ENCODE measurements at places on chromosomes 13 and 19.

GRCh38 chr19:1551068-1552040 lies 16.8 kb downstream of the MEX3D start:
- DNase-seq = no peak

GRCh38 chr13:101691341-101691860 lies 238.9 kb downstream of the ITGBL1 start:
- DNase-seq = peak; percentile 57

GRCh38 chr13:23741879-23742510 lies 147.2 kb downstream of the MIPEP start:
- DNase-seq = no peak

- no peak for DNase-seq
Observed at GRCh38 chr19:6740589-6741343, 1.3 kb downstream of the TRIP10 start.

DNA sequence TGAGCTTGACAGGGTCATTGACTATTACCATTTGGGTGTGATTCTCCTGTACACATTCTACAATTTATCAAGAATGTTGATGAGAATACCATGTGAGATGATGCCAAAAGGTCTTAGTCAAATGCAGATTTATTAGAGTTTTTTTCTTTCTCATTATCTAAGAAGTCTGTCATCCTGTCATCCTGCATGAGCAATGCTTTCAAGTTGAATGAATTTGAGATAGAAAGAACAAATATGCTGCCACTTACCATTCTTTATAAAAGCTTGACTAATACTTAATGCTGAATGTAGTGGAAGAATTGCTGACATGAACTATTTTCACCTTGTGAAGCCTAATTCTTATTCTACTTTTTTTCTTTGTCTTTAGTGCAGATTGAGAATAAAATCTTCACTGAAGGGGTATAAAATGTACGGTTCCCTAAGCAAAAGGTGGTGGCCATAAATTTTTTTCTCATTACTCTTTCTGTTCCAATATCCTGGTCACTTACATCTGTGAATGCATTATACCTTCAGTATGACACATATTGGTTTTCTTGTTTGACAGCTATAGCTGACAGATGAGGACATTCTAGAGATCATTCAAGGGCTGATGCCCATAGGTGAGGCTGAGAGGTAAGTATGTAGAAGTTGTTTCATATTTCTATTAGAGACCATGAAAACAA lies 1434.7 kb downstream of the SLITRK1 start:
- DNase-seq = no peak

DNA sequence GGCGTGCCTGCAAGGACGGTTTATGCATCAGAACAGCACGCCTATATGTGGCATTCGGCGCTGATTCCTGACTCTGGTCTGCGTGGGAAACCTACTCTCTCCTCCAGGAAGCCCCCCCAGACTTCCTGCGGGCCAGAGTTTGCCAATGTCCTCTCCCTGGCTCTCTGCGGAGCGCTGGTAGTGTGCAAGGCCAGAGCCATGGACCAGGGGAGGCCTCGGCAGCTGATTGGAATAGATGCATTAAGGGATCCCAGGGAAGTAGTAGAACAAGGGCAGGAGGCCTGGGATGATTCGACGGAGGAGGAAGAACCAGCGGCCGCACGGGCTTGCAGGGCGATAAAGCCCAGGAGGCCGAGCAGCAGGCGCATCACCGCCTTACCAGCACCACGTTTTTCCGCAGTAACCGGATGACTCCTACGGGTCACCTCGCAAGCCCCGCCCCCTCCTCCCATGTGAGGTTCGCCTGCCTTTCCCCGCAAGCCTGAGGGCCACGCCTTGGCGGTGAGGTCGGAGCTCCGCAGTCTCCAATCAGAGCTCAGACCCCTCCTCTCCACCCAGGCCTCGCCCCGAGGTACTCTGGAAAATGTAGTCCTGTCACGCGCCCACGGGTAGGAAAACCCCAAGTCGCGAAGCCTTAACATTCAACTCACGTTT lies 5.0 kb downstream of the CLEC11A start:
- no peak for DNase-seq

DNA sequence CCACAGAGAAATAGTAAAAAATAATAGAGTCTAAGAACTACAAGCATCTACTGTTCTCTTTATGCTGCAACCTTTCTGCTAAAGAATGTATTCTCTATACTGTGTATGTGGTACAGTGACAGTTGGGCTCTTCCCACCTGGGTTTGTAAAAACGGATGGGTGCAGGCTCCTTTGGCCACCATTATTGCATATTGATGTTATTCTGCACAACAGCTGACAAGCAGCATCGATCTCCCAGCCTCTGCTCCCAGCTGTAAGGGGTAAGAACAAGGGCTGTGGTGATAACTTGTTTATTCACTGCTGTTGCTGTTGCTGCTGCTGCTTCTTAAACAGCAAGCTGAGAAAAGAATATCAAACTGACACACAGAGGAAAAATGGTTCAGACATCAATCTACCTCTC lies 56.1 kb downstream of the KCNRG start:
- no peak for DNase-seq

- DNase-seq = no peak
Observed at GRCh38 chr19:15418231-15418578, 583 bp downstream of the AKAP8L start.

DNA sequence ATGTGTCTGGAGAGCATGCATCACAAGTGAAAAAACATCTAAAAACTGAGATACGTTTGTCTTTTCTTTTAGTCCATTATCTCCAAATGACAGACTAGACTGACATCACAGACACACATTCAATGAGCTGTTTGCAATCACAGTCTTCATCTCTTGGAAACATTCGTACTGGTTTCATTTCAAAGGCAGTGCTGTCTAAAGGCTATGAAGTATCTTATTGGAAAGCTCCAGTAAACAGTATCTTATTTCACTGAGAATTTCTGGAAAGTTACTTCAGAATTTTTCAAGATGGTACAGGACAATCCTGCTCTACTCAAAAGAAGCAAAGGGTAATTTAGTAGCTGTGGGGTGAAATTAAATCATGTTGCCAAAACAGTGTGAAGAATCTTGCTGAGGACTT lies 53.5 kb upstream of the TNFRSF19 start:
- DNase-seq = no peak

GRCh38 chr13:90315061-90315460 lies 1032.4 kb upstream of the MIR17HG start:
- no peak for DNase-seq

- no peak for DNase-seq
Observed at GRCh38 chr13:62067821-62068220, 652.2 kb upstream of the PCDH20 start.

- no peak for DNase-seq
Observed at GRCh38 chr13:39462428-39462827, 140.6 kb downstream of the LHFPL6 start.

- DNase-seq = no peak
Observed at GRCh38 chr19:46451352-46451751, 20.0 kb downstream of the PNMA8A start.

DNA sequence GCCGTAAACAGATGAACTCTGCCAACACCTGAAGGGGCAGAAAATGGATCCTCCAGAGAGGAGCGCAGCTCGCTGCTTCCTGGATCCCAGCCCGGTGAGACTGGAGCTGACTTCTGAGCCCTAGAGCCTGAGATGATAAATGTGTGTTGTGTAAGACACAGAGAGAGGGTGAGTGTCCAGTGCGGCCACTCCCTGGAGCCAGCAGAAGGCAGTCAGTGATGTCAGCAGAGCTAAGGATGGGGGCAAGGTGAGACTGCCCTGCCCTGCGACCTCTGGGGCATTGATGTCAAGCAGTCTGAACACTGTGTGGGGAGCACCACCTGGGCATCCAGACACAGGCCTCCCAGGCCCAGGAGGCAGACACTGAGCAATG lies 9.7 kb upstream of the SLC35E1 start:
- DNase-seq = no peak

DNA sequence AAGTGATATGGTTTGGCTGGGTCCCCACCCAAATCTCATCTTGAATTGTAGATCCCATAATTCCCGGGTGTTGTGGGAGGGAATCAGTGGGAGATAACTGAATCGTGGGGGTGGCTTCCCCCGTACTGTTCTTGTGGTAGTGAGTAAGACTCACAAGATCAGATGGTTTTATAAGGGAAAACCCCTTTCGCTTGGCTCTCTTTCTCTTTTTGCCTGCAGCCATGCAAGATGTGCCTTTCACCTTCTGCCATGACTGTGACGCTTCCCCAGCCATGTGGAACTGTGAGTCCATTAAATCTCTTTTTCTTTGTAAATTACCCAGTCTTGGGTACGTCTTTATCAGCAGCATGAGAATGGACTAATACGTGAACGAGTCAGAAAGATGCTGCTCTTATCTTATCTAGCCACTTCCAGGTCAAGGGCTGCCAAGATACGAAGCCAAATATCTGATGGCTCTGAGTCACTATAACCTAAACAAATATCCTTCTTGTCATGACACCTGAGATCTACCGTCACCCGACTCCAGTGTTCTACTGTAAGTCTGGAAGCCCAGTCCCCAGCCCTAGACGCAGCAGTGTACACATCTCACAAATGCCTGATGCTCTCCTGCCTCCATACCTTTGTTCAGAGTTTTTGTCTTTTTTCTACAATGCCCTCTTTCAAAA lies 45.9 kb downstream of the SLC15A1 start:
- no peak for DNase-seq

DNA sequence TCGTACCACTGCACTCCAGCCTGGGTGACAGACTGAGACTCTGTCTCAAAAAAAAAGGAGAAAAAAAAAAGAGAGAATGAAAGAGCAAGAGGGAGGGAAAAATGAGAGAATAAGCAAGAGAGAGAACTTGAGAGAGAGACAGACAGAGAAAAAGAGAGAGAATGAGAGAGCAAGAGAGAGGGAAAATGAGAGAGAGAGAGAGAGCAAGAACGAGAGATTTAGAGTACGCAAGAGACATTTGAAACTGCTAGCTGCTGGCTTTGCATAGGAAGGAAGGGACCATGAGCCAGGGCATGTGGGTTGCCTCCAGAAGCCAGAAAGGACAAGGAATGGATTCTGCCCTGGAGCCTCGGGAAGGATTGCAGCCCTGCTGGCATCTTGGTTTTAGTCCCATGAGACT lies 9.6 kb upstream of the ADGRE1 start:
- DNase-seq = no peak

- DNase-seq = no peak
Observed at GRCh38 chr19:55552206-55552605, 6.9 kb upstream of the SBK3 start.

DNA sequence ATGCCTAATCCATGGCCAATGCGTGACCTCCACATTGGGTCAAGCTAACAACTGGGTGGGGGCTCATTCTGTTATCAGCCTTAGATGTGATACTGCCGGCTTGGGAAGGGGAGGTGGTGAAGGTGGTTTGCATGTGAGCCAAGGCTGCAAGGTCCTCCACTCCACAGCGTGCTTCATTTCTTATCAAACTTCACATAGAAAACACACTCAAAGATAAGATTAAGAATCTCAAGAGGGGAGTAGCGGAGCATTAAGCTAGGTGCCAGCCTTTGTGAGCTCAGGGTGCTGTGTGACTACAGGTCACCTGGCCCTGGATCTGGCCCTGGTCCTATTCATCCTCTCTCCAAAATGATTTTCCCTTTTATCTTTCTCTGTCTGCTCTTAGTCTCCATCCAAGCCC lies 13.3 kb upstream of the ARGLU1 start:
- no peak for DNase-seq

DNA sequence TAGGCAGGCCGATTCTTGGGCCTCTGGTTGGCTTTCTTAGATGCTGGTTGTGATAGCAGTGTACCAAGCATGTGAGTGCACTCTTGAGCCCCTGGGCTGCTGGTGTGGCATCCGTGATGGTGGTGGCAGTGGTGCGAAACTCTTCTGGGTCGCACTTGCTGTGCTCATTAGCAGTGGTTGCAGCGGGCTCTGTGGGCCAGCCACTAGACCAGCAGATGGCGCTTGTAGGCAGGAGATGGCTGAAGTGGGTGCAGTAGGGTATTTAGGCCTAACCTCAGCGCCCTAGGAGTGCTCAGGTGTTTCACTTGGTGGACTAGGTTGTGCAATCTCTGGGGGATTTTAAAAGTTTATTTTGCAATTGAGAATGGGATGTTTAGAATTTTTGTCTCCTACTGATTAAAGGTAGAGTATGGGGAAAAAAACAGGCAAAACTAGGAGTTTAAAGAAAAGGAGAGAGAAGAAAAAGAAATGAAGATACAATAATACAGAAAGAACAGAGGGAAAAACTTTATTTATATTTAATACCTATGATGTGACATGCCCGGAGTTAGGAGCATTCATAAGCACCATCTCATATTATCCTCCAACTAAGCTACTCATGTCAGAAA lies 4.3 kb upstream of the ZNF17 start:
- peak; percentile 27 for DNase-seq

- no peak for DNase-seq
Observed at GRCh38 chr13:83880275-83881139, 1.8 kb downstream of the SLITRK1 start.

DNA sequence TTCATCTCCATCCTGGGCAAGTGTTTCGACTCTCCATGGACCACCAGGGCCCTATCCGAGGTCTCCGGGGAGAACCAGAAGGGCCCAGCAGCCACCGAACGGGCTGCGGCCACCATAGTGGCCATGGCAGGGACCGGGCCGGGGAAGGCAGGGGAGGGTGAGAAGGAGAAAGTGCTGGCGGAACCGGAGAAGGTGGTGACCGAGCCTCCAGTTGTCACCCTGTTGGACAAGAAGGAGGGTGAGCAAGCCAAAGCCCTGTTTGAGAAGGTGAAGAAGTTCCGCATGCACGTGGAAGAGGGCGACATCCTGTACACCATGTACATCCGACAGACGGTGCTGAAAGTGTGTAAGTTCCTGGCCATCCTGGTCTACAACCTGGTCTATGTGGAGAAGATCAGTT lies 4.7 kb upstream of the MAP2K7 start:
- DNase-seq = no peak

GRCh38 chr13:39571502-39572092 lies 31.4 kb downstream of the LHFPL6 start:
- no peak for DNase-seq

DNA sequence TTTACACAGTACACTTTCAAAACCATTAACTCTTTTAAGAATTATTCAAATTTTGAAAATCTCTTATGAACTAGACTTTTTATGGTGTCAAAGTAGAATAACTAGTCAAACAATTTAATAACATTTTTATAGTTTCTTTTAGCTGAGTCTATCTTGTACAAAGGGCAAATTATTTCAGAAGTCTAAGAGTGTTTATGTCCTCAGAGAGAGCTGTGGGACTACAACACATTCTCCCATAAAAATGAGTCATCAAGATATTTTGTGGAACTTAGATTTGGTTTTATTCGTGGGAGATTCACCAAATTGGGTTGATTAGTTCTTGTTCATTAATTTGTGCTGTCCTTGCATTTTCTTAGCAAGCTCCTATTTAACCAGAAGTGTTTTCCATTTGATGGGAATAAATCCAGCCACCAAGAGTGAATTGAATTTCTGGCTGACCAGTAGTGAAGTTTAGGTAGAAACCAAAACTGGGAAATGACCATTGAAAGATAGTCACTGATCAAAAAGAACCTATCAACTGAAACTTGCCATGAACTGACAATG lies 291.0 kb downstream of the DLEU7 start:
- DNase-seq = no peak

GRCh38 chr19:37513397-37513796 lies 6.7 kb downstream of the ZNF793 start:
- DNase-seq = no peak

GRCh38 chr19:14149509-14149994 lies 13.2 kb upstream of the ASF1B start:
- no peak for DNase-seq

Data from NCI-H2227 treated with DMSO at 0.1 percent for 48 hours (cell line).